ENCODE measurements at places on chromosomes 5 and 9.

DNA sequence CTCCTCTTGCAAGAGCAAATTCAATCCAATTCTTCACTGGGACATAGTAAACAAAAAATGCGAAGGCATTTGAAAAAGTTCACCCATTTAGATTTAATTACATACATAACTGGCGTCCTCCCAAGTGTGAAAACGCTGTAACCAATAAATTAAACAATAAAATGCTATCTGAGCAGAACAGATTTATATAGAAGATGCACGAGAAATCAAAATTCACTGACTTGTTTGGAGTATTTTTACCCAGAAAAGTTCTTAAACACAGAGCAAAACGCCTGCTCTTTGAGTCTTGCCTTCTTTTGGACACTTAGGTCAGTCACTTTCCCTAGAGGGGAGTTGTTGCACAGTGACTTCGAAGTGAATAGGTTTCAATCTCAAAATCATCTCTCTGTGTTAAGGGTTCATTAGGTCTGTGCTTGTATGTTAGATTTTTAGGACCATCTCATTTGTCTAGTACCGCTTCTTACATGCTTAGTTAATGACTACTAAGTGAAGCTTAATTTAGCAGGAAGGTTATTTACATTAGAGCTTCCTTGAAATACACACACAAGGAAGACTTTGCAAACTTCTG lies 1.9 kb downstream of the ALDH1A1 start:
- DNase-seq = no peak

- no peak for DNase-seq
Observed at GRCh38 chr5:138466900-138467710, 1.8 kb downstream of the EGR1 start.

DNA sequence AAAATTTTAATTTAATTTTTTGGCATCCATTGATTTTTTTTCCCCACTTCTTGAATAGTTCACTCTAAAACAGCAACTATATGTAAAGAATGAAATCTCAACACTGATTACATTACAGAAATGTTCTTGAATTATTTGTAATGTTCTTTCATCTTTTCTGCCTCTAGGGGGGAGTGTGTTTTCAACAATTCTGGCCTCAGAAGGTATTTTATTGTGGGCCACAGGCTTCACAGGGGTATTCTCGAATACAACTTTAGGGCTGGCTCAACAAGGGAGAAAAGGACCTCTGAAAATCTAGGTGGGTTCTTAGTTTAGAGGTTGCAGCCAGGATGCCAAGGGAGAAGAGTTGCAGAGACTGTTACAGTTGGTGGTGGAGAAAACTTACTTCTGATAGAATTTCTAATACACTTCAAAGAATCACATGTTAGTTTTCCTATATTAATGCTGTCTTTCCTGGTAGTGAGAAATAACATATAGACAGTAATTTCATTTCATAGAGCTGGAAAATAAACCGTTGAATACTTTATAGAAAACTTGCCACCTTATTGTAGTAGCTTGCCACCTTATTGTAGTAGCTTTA lies 3.6 kb upstream of the NPR3 start:
- no peak for DNase-seq

DNA sequence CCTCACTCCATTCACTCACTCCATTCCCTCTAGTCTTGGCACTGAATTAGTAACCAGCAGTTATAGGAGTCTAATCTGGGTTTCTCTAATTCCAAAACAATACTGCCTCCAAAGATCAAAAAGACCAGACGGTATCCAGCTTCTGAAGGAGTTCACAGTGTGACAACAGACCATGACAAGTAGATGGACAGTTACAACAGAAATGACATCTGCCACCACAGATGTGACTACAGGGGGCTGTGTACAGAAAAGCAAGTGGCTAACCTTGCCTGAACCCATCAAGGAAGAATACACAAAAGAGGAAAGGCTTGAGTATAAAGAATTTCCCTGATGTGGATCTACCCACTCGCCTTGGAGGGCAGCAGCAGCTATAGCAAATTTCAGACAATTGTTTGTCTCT lies 112.4 kb downstream of the ACTL7B start:
- no peak for DNase-seq

DNA sequence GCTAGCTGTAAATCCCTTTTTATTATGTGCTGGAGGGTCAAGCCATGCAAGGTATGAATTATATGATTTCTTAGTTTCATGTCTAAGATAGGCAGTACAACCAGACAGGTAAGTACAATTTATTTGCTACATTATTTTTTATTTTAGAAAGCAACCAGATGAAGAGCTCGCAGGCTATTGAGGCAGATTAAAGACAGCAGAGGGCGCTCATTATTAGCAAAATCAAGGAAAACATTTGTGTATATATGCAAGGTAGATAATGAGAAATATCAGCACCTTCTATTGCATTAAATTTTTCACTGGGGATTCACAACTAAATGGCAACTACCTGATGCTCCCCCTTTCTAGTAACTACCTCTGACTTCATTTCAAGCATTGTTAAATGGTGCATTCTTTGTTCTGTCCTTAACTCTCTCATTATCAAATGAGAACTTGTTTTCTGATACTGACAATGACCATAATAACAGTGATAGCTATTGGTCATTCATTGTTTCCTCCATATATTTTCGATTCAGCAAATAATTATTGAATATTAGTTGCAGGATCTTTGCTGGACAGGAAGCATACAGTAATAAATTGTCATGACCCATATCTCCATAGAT lies 8.6 kb downstream of the SCGB3A2 start:
- DNase-seq = no peak

DNA sequence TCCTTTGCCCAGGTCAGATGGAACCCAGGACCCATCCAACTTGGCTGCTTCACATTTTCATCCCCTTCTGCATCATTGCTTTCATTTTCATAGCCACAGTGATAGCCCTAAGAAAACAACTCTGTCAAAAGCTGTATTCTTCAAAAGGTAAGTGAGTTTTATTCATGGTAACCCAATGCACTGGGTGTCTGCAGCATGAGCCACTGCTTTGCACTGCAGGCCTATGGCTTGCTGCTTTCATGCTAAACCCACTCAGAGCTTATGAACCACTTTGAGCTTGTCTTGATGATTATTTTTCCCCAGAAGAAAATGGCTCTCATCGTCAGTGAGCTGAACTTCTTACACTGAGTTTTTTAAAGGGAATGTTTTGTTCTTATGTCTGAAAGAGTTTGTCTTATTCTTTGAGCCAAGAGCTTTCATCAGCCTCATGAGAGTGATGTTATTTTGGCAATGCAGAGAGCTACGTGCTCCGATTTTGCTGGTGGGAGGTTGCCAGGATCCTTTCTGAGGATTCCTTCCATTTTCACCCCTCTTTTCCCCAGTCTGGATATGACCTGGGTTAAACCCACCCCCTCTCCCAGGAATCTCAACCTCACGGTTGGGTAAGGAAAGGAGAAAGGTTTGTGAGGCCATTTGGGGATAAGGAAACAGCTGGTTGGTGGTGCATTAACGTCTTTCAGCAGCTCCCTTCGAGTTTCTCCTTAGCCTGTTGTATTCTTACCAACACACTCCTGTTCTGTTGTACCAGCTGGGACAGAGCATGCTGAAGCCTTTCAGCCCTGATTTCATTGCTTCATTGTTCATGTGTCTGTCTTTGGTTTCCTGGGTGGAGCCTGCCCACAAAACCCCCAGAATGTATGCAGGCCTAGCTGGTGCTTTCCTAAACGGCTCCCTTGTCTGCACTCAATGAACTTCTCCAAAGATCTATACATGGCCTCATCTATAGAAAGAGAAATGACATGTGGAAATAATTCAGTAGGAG lies 47.6 kb downstream of the PDCD1LG2 start:
- DNase-seq = peak; percentile 39

DNA sequence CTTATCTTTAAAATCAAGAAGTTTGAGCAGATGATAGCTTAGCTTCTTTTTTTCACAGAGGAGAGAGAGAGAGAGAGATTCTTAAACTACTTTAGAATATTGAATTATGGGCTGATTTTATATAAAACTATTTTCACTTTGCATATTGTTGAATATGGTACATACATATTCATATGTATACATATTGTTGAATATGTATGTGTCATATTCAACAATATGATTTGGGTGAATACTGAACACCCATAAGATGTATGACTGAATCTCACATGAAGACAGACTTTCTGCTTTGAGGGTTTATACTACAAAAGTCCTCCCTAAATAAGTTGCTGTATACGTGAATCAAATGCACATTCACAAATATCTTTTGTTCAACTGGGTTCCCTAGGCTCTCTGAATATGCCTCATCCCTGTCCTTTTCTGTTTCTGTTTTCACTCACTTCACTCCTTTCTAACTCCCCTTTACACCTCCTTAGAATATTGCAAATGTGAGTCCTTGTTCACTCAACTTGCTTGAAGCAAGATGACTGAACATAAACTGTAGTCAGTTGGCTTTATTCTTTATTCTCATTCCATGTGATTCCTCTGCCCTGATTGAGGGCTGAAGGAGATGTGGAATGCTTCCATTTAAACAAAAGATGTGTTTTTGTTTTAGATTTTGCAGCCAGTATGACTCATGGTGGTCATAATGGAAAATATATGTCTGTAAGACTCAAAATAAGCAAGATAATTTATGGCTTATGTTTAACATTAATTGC lies 225.4 kb upstream of the DAB2 start:
- no peak for DNase-seq

DNA sequence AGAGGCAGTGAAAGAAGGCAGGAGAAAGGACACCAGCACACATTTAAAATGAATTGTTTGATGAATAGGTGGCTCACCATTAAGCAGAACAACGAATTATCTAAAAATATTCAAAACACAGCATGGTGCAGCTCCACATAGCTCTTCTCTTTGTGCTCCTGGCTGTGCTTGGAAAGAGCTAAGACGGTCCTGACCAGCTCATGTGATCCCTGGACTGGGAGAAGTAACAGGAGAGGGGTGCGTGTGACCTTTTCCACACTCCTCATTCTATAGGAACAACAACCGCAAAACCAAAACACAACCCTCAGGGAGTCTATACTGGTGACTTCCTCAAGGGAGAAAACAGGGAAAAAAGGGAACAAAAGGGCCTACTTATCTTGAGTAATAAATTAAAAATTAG lies 140.5 kb downstream of the DIRAS2 start:
- no peak for DNase-seq

DNA sequence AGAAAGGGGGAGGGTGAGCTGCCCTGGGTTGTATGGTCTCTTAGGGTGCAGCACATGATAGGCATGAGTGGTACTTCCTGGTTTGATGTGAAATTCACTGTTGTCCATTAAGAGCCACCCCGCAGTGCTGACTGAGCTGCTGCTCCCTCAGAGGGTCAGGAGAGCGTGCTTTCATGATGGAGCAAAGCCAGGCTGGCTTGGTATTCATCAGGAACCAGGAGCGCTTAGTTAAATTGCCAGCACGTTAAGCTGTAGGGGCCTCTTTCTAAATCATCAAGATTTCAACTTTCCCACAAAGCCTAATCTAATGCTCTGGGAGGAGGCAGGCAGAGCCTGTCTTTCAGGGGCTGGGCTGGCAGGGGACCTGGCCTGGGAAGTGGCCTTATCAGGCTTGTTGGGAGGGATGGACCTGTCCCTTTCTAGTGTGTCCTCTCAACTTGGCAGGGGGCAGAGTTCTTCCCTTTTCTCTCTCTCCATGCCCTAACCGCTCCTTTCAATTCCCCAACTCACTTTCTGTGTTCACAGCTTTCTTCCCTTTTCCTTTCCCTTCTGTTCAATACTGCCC lies 7.9 kb downstream of the CYSTM1 start:
- DNase-seq = no peak

DNA sequence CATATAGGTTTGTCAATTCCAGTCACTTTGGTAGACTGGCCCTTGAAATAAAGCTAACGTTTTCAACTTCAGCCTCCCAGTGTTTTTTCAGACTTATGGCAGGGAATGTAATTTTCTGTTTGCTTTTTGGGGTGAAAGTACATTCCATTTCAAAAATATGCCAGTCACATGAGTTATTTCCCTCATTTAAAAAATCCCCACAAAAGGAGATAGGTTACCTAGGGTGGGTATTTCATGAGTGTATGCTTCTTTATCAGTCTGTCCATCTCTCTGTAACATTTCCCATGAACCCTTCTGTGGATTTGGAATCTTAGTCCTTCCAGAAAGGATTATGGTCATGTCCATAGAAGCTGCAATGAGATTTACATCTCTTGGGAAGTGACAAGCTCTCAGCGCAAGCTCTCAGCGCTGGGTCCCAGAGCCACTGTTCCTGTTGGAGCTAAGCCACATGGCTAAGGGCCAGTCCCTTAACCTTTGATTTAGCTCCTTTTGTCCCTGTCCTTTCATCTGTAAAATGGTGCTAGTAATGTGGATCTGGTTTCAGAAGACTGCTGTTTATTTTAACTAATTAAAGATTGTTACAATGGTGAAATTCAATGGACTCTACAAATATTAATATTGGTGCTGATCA lies 294.9 kb downstream of the NR3C1 start:
- no peak for DNase-seq

DNA sequence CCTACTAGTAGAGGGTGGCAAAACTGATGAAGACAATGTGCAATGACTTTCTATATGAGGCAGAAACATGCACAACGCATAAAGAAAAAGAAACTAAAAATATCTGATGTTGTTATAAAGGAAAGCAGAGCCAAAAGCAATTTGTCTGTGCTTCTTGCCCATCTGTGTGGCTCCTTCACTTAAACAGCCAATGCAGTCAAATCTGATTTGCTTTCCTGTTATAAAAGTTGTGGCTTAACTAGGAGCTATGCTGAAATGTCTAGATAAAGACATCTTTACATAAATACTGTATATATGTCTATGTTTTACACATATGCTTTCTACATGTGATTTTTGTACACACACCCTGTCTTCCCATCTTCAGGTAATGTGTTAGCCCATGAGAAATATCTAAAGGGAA lies 508.2 kb downstream of the CETN3 start:
- DNase-seq = no peak

DNA sequence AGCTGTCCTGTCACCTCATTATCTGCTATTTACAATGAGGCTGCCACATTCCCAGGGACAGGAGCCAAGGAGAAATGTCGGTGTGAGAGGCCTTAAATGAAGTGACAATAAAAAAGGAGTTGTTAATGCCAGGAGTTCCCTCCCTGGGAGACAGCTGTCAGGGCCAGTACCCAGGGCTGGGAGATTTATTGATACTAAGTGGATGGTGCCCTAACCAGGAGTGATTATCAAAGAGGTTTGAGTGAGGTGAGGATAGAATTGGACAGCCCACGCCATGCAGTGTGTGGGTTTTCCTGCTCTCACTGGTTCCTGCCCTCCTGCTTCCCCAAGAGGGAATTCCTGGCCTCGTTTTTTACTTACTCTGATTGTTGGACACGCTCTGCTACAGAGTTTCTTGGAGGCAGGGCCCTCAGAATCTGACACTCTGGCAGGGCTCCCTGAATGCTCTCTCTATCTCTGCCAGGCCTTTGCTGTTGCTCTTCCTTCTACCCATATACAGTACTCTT lies 150.8 kb downstream of the GRIA1 start:
- no peak for DNase-seq

GRCh38 chr5:107372723-107373450 lies 297.9 kb downstream of the EFNA5 start:
- no peak for DNase-seq

DNA sequence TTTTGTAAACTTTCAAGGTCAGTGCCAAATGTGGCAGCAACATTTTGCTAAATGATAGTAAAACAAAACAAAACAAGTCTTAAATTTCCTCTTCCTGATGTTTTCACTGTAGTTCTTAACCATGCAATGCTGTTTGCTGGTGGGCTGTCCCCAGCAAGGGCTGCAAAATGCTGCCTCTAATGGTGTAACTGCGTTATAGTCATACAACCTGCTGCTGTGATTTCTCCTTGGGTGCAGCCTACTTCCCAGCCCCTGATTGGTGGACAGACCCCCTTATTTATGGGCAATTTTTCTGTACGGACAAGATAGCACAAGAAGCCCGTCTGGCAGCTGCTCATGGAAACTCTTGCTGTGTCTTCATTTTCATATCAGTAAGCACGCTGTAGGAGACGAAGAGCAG lies 26.6 kb upstream of the PIP5K1B start:
- no peak for DNase-seq

GRCh38 chr5:103010168-103010567 lies 109.8 kb downstream of the GIN1 start:
- DNase-seq = no peak
